ENCODE measurements at places on chromosomes 6 and 20. TPM values are rescaled to one million over a fixed set of nuclear protein-coding genes. Genes with fewer than 3 reads are reported as not detected.

The TAPBP gene
- 68.7 TPM for total RNA-seq

The PAK5 gene
- not detected for total RNA-seq

The SLC26A8 gene
- not detected for total RNA-seq

- no peak overlapping the region for H3K4me3 ChIP-seq
- H3K36me3 ChIP-seq: no peaks in the 10 kb centered on the region
- no peaks in the 10 kb centered on the region for H3K27me3 ChIP-seq
- DNase-seq: no peak
These were observed 10.8 kb downstream of the SENP6 start for GRCh38 chr6:75612434-75612833.
